ENCODE measurements at places on chromosomes 16 and 17.
A peak's percentile ranks its signal among the peaks of the same experiment; 100 is the strongest.

- DNase-seq: no peak
These were observed 18.2 kb downstream of the ZCCHC14 start for GRCh38 chr16:87474566-87474996.

DNA sequence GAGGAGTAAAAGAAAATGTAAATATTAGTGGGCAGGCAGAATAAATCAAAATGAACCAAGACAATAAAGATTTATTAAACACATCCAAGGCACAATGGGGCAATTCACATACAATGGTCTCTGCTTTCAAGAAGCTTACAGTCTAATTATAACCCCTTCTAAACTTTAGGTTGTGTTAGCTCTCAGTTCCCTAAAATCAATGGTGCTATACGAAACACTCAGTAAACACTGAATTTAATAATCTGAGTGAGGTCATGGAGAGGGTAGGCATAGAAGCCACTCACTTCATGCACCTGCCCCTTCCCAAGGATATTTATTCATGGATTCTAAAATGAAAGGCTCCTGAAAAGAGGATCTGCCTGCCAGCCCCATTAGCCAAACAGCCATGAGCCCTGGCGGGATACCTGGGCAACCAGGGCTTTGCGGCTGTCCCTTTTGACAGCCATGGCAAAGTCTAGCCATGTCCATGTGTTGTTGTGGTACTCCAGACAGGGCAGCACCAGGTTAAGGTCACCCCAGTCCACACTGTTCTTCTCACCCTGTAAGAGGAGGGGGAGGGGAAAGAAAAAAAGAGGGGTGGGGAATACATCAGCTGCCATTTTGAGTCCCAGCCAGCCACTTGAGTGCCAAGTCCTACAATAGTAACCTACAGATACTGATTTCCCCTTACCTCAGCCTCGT is 1.4 kb upstream of the RSKR start:
- DNase-seq: no peak

DNA sequence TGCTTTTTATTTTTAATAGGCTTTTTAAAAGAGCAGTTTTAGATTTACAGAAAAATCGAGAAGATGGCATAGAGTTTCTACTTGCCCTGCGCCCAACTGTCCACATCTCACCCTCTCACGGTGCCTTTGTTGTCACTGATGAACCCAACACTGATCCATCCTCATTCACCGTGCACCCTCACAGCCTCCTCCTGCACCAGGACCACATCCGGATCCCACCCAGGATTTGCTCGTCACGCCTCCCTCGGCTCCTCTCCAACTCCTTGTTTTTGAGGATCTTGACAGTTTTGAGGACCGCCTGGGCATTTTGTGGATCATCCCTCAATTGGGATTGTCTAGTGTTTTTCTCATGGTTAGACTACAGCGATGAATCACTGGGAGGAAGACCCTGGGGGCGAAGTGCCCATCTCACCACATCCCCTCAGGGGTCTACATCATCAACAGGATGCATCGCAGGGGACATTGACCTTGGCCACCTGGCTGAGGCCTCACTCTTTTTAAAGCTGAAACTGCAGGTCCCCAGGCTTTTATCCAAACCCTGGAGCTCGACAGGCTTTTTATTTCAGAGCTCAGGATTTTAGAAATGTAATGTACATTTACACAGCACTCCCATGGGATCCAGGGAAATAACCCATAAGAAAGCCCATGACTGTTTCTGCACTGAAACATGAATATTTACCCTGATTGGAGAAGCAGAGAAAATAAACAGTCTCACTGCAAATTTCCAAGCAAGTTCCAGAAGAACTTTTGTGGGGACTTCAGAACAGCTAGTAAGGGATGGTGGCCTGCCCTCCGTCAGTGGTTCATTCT is 71.8 kb upstream of the ZNF469 start:
- DNase-seq: no peak

- no peak for DNase-seq
These were observed 642 bp downstream of the ZNF205 start for GRCh38 chr16:3112881-3113574.

- DNase-seq: no peak
These were observed 727 bp upstream of the MBTPS1 start for GRCh38 chr16:84117494-84117843.

- DNase-seq: peak; percentile 37
These were observed 19.1 kb downstream of the TRARG1 start for GRCh38 chr17:1298606-1299005.

- DNase-seq: no peak
These were observed 7.9 kb downstream of the HERPUD1 start for GRCh38 chr16:56939801-56940200.

GRCh38 chr17:72393553-72393952 is 272.7 kb downstream of the SOX9 start:
- no peak for DNase-seq

GRCh38 chr17:61897548-61898180 is 30.1 kb downstream of the INTS2 start:
- no peak for DNase-seq

DNA sequence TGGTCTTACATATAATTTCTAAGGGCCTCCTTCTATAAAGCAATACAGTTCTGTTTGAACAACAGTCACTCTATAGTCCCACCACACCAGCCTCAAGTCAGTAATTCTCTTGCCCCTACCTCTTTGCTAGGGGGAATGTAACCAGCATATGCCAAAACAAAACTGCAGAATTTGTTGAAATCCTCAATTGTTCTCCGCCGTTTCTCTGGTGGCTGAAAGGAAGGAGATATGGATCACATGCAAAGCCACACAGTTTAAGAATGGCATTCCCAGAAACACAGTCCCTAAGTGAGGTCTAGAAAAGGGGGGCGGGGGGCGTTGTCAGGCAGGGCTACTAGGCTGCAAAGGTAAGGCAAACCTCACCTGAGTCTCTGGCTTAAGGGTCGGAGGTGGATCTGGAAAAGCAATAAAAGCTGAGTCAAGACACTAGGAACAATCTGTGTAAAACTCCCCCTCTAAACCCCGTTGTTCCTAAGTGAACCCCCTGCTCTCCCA is 1.9 kb downstream of the PHF23 start:
- DNase-seq: no peak

- no peak for DNase-seq
These were observed 90.6 kb downstream of the CACNG3 start for GRCh38 chr16:24346734-24347133.

DNA sequence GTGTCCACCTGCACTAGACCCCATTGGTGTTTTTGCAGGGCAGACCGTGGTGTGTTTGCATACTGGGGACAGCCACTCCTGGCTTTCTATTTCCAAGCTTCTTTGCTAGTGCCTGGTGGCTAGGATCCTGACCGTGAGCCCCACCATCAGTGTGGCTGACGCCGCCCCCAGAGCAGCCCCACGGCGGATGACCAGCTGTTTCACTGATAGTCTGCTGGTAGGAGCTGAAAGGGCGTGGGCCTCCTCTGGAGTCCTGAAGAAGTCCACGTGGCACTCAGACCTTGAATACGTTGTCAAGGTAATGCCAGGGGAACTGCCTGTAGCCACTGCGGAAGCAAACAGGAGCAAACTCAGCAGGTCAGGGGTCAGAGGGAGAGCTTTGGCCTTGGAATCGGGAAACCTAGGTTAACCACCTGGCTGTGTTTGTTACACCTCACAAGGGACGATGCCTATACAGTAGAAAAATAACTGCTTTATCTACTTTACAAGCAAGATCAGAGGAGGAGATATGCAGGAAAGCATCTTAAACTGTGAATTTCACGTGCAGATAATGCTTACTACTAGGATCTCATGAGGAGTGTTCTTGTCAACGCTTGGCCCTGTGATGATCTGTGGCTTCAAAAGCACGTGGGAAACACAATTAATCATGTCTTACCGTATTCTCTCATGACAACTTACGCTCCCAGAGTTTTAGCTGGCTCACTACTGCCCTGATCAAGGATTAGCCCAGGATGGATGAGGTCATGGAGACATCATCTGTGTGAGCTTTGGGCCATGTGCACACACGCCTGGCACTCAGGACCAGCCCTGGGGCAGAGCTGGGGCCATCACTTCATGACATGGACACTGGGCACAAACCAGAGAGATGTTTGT is 30.3 kb downstream of the ALDH3A2 start:
- DNase-seq: no peak

- DNase-seq: peak; percentile 53
These were observed 12.7 kb upstream of the SPNS2 start for GRCh38 chr17:4485676-4486646.

DNA sequence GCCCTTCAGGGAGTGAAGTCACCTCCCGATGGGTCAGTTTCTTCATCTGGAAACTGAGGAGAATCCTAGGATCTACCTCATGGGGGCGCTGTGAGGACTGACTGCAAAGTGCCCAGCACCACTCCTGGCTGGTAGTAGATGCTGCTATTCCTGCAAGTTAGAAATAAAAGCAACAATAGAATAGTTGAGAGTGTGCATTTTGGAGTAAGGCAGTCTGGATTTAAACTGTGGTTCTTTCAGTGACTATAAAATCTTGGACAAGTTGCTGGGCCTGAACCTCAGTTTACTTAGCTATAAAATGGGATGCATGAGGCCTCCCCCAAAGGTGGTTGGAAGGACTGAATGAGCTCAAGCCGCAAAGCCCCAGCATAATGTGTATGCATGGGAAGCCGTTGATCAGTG is 70.6 kb downstream of the CYB5B start:
- DNase-seq: peak; percentile 11

GRCh38 chr17:66526827-66527226 is 224.4 kb downstream of the PRKCA start:
- DNase-seq: no peak

DNA sequence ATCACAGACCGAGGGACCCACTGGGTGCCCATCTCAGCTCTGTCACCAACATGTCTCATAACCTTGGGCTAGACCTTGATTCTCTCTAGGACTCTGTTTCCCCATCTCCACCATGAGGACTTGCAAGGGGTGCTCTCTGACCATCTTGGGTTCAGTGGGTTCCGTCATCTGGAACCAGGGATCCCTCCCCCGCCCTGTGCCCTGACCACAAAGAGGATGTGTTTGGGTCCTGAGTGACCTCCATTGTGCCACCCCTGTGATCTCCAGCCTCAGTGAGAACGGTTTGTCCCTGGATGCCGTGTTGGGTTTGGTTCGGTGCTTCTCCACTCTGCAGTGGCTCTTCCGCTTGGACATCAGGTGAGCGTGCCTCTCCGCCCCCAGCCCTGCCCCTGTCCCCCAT is 49.1 kb upstream of the CPNE2 start:
- no peak for DNase-seq

GRCh38 chr16:81514041-81514559 is 69.5 kb downstream of the CMIP start:
- no peak for DNase-seq

GRCh38 chr17:35766903-35767510 is 6.3 kb downstream of the C17orf50 start:
- DNase-seq: no peak

DNA sequence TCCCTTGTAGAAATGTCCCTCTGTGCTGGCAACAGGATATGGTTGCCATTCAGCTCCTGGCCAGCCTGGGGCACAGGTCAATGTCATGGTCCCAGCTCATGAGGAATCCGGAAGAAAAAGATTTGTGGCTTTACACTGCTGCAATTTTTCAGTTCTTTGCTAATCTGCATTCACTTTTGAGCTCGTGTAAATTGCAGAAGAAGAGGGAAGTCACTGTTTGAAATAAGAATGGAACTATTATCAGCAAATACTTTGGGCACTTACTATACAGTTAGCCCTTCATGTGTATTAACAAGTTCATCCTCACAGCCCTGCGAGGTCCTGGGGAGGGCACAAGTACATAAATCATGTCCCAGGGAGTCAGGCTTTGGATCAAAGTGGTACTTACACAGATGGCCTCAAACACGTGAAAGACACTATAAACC is 14.2 kb downstream of the SLC47A2 start:
- no peak for DNase-seq

GRCh38 chr17:75078284-75079022 is 9.3 kb upstream of the SLC16A5 start:
- DNase-seq: no peak

- no peak for DNase-seq
These were observed 23.6 kb upstream of the HNF1B start for GRCh38 chr17:37768438-37768837.

GRCh38 chr16:79089735-79090284 is 510.7 kb downstream of the MAF start:
- DNase-seq: peak; percentile 57

DNA sequence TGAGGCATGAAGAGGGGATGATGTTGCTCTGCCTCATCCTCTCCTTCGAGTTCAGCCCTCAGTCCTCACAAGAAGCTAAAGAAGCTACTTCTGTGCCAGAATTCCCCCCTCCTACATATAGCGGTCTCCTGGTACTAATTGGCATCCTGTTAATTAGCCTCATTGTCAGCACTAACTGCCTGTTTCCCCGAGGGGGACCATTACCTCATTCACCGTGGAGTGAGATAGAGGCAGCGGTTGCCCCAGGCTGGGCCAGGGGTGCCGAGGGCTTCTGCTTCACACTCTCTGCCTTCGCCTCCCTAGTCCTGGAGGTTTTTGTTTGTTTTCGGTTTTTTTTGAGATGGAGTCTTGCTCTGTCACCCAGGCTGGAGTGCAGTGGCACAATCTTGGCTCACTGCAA is 5.7 kb upstream of the MINK1 start:
- DNase-seq: no peak

DNA sequence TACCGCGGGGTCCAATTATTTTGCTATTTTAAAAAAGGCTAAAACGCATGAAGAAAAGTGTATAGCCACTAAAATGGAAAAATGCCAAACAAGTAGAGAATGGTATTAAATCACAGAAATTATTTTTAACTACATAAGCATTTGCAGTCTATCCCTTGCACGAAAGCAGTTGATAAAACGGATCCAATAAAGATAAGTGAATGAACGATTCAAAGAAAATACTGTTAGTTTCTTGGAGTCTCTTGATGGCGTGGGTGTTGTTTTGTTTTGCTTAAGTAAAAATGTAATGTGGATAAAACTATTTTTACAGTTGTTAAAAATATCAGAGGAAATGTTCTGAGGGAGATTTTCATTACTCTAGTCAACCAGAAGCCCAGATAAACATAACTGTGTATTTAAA is 9.3 kb downstream of the HS3ST3A1 start:
- DNase-seq: no peak

- no peak for DNase-seq
These were observed 15.2 kb upstream of the PLD6 start for GRCh38 chr17:17221329-17221728.

GRCh38 chr17:82449883-82450356 is 632 bp downstream of the CYBC1 start:
- peak; percentile 32 for DNase-seq

GRCh38 chr16:4339909-4340308 is 11.2 kb downstream of the PAM16 start:
- DNase-seq: no peak

Data from activated T-cell treated with anti-CD3 and anti-CD28 coated beads for 24 hours (primary cell).